Stimulated activated CD8-positive, alpha-beta memory T cell treated with anti-CD3 and anti-CD28 coated beads, Interleukin-7, amount 100 ng/mL, for 48 hours (primary cell): ENCODE measurements at places on chromosomes 1 and 21.

- no peak for DNase-seq
Measured at GRCh38 chr1:208951908-208952307, 631.6 kb upstream of the CAMK1G start.

DNA sequence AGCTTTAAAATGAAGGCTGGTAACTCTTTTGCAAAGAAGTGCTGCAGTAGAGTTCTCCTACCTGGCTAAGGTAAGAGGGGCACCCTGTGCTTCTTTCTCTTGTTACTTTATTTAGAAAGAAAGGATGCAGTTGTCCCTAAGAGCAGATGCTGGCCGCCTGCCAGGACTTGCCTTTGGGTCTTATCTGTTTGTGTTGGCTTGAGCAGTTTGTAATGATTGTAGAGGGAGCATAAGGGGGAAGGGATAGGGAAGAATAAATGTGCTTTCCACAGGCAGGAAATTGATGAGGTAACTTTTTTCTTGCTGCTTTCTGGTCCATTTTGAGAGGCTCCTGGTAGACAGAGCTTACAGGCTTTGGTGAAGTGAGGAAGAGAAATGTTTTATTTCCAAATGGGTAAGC lies 229.6 kb downstream of the HHAT start:
- DNase-seq, result no peak

- DNase-seq, result no peak
Measured at GRCh38 chr1:228039006-228039903, 32.5 kb downstream of the WNT3A start.

DNA sequence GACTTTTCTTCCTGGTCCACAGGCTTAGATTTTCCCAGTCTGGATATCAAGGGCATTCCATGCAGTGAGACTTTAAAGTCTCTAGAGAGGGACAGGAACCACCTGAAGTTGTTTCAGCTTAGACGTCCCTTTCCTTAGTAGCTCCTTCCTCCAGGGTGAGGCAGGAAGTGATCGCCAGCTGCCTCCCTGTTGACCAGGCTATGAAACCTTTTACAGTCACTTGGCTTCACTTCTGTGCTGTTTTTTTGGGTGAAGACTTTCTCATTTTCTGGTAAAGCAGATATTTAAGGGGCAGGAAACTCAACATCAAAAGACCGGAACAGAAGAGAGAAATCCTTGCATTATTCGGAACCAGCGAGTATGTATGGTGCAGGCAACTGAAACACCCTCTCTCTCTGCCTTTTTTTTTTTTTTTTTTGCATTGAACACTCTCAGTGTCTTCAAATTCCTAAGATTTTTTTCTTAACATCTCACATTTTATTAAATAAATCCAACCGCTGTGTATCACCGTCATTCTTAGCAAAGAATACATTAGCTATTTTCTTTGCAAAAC lies 234.6 kb upstream of the IRF2BP2 start:
- DNase-seq, result no peak

- DNase-seq, result no peak
Measured at GRCh38 chr1:209858561-209859103, 30.9 kb downstream of the UTP25 start.

DNA sequence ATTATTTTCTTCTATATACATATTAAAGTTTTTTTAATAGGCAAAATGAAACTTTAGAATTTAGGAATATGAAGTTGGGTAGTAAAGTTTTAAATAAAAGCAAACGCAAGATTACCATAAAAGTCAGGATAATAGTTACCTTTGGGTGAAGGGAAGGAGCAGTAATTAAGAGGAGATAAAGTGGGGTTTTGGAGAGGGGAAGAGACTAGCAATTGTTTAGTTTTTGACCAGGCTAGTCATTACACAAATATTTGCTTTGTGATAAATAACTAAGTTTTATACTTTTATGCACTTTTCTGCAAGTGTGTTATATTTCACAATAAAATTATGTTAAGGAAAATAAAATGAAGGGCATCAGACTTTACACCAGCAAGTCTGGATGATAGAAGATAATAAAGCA lies 27.7 kb upstream of the GUCA2B start:
- DNase-seq, result no peak

DNA sequence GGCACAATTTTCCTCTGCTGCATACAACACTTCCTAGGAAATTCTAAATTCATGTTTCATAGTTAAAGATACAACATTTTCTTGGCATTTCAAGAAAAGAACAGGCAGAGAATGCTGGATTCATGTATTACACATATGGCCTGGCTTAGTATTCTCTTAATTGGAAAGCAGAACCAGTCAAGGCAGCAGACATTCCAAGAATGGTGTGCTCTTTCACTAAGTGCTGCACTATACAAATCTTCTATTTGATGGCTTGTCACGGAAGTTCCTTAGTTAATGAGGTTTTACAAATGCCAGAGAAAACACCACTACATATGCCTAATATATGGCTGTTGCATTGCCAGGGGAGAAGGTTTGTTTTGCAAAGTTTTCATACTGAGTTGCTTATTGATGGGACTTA lies 80.8 kb upstream of the DYNLT5 start:
- DNase-seq, result no peak

DNA sequence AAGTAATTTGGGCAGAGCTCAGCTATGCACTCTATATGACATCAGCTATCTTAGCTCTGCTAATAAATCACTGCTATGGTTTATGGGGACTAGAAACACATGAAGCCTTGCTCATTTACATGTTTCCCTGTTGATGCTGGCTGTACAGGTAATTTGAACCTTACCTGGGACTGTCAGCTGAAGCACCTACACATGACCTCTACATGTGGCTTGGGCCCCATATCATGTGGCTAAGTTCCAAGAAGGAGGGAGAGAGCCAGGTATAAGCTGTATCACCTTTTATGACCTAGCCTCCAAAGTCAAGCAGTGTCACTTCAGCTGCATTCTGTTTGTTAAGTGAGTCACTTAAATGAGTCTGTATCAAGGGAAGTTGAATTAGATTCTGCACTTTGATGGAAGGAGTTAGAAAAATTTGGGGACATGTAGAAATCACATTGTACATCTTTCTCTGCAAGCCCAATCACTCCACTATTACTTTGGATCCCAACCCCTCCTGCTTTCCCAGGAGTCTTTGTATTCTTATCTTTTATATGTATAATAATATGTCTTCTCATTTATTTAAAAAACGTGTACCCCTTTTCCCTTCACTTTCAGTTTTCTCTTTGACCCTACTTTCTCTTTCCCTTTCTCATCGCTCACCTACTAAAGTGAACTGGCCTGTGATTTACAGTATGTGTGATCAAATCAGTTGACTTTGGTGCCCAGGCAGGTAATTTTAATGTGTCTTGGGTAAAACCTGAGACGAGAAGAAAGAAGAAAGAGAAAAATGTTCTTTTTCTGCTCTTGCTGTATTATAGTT lies 53.4 kb upstream of the PRKACB start:
- DNase-seq, result no peak

DNA sequence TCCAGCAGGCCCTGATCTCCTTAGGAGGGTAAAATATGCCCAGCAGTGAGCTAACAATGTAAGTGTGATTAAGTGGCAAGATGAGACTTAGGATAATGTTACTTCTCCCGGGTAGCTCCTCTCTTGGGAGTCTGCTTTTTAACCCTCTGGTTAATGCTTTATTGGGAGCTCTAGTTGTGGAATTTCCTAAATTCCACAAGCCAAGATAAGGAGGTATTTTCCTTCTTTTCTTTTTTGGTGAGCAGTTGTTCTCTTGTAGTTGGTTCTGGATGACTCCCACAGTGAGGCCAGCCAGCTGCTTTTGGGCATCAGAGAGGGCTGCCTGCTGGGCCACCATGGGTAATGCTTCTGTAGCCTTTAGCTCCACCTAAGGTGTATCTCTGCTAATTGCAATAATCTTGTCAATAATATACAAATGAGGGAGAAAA lies 19.3 kb downstream of the C1orf52 start:
- DNase-seq, result no peak

DNA sequence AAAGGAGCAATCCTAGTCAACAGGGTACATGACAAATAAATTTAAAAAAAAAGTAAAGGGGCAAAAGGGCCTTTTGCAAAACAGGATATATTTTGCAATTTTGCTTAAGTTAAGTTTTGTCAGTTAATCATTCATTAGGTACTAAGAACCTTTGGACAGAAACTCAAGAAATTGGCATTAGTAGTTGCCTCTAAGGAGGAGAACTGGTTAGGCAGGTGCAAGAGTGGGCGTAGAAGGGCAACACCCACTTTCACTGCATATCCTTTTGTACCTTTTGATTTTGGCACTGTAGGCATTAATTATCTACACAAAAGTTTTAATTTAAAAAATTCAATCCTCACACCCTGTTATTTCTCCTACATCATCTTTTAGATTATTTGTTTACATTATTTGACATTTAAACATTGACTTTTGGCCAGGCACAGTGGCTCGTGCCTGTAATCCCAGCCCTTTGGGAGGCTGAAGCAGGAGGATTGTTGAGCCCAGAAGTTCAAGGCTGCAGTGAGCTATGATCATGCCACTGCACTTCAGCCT lies 4.3 kb downstream of the DDAH1 start:
- no peak for DNase-seq

DNA sequence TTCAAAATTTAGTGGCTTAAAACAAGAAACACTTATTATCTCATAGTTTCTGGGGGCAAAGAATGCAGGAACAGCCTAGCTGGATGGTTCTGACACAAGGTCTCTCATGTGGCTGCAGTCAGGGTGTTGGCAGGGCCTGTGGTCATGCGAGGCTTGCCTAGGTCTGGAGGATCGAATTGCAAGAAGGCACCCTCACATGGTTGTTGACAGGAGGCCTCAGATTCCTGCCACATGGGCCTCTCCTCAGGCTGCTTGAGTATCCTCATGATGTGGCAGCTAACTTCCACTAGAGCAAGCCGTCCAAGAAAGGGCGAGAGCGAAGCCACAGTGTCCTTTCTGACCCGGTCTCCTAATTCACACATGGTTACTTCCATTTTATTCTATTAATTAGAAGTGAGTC lies 6.2 kb upstream of the NRIP1 start:
- no peak for DNase-seq

GRCh38 chr1:237219751-237220642 lies 178.0 kb downstream of the RYR2 start:
- no peak for DNase-seq

- no peak for DNase-seq
Measured at GRCh38 chr1:119316870-119317416, 51.6 kb upstream of the HAO2 start.

DNA sequence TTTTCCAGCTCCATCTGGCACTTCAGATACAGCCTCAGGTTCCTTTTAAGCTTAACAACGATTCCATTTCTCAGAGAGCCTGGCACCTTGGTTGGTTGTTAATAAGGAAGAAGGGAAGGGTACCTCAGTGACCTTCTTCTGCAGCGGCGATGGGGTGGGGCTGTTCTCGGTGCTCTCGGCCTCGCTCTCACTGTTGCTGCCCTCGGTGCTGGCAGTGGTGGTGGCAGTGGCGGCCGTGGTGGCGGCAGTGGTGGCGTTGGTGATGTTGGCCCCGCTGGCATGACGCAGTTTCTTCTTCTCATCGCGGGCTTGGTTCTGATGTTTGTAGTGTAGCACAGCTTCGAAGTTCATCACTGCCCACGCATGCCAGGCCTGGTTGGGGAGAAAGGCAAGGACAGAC lies 30.7 kb upstream of the EXOSC10 start:
- DNase-seq, result no peak

DNA sequence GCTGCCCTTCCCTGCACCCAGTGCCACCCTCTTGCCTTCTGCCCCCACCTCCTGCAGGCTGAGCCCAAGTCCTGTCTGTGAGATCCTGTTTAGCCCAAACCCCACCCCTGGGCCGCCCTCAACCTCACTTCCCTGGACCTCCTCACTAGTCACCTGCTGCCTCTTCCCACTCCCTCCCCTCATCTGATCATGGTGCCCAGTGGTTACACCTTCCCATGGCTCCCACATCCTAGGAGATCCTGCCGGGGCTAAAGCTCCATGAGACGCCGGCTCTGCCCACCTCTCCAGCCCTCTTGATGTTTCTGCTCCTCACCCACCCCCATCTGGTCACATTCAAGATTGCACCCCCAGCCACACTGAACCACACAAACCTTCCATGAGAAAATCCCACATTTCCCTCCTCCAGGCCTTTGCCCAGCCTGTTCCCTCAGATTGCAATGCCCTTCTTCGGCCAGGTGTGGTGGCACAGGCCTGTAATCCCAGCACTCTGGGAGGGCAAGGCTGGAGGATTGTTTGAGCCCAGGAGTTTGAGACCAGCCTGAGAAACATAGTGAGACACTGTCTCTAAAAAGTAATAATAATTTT lies 17.0 kb downstream of the TTC39A start:
- no peak for DNase-seq

DNA sequence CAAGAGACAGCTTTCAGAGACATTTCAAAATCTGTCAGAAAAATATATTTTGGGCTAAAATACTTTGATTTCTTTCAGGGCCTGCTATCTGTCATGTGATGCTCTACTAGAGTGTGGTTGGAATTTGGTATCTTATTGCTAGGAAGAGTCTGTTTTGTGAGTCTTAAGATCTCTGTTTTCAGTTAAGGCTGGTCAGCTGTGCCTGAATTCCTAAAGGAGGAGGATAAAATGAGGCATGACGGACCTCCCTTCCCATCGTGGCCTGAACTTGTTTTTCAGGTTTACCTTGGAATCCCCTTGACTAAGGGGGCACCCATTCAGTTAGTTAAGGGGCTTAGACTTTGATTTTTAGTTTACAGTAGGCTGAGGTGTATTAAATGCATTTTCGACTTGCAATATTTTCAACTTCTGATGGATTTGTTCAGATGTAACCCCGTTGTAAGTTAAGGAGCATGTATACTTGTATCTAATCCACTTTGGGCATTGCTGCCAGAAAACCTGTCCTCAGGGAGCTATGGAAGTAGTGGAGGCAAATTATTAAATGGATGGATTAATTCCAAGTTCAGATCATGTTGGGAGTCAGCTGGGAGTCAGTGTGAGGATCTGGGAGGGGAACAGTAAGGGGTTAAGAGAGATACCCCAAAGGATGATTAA lies 18.3 kb downstream of the CAPN2 start:
- DNase-seq, result no peak

- no peak for DNase-seq
Measured at GRCh38 chr1:163980394-163980793, 578.6 kb upstream of the PBX1 start.
